Immature natural killer cell (primary cell): ENCODE measurements at places on chromosomes 2 and 18. TPM values are rescaled to one million over a fixed set of nuclear protein-coding genes. Genes with fewer than 3 reads are reported as not detected.

- peaks cover 37% of the 10 kb centered on the region for H3K4me1 ChIP-seq
- no peak for DNase-seq
- H3K27me3 ChIP-seq = peaks cover 15% of the 10 kb centered on the region
- no peak overlapping the region for H3K4me3 ChIP-seq
These were observed 45.7 kb downstream of the C2orf42 start for GRCh38 chr2:70145144-70145490.

The SLC40A1 gene
- 5.0 TPM for polyA plus RNA-seq

The GALNT5 gene
- polyA plus RNA-seq = not detected

- no peak overlapping the region for H3K4me3 ChIP-seq
- H3K4me1 ChIP-seq = no peaks in the 10 kb centered on the region
- H3K36me3 ChIP-seq = peaks cover 6% of the 10 kb centered on the region
- H3K27ac ChIP-seq = no peak overlapping the region
- no peak for DNase-seq
These were observed 284.1 kb upstream of the CYP26B1 start for GRCh38 chr2:72431737-72432136.

DNA sequence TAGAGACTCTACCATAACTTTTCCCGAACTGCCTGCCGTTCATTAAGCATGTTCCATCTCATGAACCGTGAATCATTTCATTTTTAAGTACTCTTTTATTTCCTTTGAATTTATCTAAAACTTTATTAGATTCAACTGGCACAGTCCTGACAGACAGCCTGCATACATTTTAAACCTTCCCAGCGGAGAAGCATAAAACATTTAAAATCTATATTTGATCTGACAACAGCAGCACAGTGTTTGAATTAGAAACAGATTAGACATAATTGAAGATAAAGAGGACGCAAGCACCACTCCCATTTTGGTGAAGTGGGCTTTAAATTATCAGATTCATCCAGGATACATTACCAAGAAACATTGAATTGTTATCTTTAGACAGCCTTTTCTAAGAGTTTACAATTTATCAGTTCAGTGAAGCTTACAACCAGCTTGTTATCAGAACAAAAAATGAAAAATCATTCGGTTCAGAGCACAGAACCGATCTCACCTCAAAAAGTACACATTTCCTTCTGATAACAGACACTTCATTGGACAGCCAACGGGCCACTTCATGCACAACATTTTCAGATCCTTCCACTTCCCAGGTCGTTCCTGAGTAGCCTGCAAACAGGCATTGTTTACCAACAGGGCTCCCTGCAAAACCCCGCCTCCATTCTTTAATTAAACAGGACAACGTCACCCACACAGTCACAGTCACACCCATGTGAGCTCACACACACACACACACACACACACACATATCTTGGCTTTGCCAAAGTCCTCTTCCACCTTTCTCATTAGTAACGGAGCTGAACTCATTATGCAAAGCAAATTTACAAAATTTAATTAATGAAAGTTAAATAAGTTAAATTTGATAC, 171.2 kb downstream of the SP3 start:
- H3K27ac ChIP-seq = no peak overlapping the region
- H3K4me1 ChIP-seq = no peaks in the 10 kb centered on the region
- no peak for DNase-seq
- peaks cover 11% of the 10 kb centered on the region for H3K27me3 ChIP-seq

The FOXI3 gene
- polyA plus RNA-seq = not detected

The PDCD1 gene
- not detected for polyA plus RNA-seq

- H3K27me3 ChIP-seq = peaks cover 3% of the 10 kb centered on the region
- H3K4me1 ChIP-seq = no peaks in the 10 kb centered on the region
- no peak overlapping the region for H3K4me3 ChIP-seq
- no peak for DNase-seq
These were observed 444.2 kb downstream of the EIPR1 start for GRCh38 chr2:2933426-2933825.

DNA sequence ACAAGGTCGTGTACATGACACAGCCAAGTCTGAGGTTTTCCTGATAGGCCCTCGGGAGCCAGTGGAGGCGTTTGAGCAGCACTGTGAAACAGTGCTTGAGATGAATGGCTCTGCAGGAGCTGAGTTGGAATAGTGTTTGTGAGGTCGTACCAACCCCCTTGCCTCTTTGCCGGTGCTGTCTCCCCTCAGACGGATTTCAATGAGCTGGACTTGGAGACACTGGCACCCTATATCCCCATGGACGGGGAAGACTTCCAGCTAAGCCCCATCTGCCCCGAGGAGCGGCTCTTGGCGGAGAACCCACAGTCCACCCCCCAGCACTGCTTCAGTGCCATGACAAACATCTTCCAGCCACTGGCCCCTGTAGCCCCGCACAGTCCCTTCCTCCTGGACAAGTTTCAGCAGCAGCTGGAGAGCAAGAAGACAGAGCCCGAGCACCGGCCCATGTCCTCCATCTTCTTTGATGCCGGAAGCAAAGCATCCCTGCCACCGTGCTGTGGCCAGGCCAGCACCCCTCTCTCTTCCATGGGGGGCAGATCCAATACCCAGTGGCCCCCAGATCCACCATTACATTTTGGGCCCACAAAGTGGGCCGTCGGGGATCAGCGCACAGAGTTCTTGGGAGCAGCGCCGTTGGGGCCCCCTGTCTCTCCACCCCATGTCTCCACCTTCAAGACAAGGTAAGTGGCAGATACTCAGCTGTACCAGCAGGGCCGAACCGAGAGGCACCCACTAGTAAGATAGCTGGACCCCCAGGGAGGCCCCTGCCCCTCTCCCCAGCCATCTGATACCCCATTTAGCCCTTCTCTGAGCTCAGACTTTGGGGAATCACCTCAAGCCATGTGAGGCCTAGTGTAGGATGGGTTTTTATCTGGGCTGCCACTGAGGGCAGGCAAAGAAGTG, 83.1 kb downstream of the EPAS1 start:
- H3K27ac ChIP-seq = no peak overlapping the region
- no peaks in the 10 kb centered on the region for H3K36me3 ChIP-seq
- H3K4me1 ChIP-seq = no peaks in the 10 kb centered on the region
- no peak for DNase-seq
- no peaks in the 10 kb centered on the region for H3K27me3 ChIP-seq

- no peak for DNase-seq
- H3K36me3 ChIP-seq = peaks cover 6% of the 10 kb centered on the region
- peak overlapping the region; percentile 57 for H3K27ac ChIP-seq
- H3K27me3 ChIP-seq = no peaks in the 10 kb centered on the region
These were observed 53.9 kb downstream of the MSH2 start for GRCh38 chr2:47456851-47457250.

- H3K27ac ChIP-seq = no peak overlapping the region
- peaks cover 9% of the 10 kb centered on the region for H3K27me3 ChIP-seq
- H3K36me3 ChIP-seq = no peaks in the 10 kb centered on the region
- no peak overlapping the region for H3K4me3 ChIP-seq
These were observed 73.4 kb upstream of the NDUFV2 start for GRCh38 chr18:9029131-9029530.

DNA sequence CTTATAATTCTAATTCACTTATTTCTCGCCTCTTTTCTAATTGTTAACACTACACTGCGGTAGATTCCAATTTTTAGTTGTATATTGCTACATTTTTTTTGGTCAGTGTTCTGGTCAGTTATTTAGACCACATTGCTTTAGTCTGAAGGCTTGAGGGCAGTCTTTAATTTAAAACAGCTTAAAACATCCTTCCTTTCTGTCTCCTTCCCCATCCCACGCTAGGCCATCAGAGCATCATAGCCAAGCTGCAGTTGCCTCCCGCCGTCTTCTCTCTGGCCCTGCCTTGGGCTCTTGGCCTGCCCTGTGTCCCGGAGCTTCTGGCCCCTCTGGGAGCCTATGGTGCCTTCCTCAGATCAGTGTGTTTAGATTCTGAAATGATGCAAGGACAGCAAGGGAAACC, 52.6 kb upstream of the GLI2 start:
- H3K4me3 ChIP-seq = no peak overlapping the region
- H3K36me3 ChIP-seq = no peaks in the 10 kb centered on the region
- H3K27ac ChIP-seq = no peak overlapping the region

DNA sequence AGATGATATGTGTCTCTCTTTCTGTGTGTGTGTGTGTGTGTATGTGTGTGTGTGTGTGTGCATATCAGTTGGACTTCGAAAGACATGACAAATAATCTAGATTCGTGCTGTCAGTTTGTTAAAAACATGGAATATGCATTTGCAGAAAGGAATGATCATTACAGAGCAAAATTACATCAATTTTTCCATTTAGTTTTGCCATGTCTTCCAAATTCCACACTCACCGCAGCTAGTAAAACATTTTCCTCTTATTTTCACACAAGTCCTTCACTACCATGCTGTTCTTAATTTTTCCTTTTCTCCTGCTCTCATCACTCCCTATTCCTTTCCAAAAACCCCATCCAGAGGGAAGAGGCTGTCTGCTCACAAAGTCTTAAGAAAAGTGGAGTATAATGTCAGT, 1191.4 kb upstream of the SLC39A10 start:
- no peak overlapping the region for H3K27ac ChIP-seq
- H3K4me1 ChIP-seq = no peaks in the 10 kb centered on the region
- no peaks in the 10 kb centered on the region for H3K27me3 ChIP-seq
- no peak overlapping the region for H3K4me3 ChIP-seq
- no peaks in the 10 kb centered on the region for H3K36me3 ChIP-seq

DNA sequence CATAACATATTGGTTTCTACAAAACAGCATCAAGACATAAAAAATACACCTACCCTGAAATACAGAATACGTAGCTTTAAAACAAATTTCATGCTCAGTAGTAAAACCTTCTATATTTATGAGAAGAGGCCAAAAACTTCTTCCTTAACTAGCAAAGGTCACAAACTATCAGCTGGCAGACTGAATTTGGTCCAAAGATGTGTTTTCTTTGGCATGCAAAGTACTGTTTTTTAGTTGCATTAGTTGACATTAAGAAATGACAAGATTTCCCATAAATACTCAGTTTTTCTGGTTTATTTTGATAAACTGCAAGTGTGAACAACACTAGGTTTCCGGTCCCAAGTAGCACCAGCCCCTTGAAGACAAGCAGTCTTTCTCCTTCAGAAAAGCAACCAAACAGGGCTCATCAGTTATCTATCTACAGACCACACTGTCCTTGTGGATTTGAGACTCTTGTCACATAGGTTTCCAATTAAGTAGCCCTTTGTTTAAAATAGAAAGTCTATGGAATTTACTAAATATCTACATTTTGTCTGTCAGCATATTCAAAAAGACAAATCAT, 35.6 kb downstream of the SLC25A12 start:
- H3K27ac ChIP-seq = no peak overlapping the region
- H3K36me3 ChIP-seq = peaks cover 18% of the 10 kb centered on the region
- H3K4me3 ChIP-seq = no peak overlapping the region
- no peaks in the 10 kb centered on the region for H3K27me3 ChIP-seq
- no peaks in the 10 kb centered on the region for H3K4me1 ChIP-seq

The KIF5C gene
- polyA plus RNA-seq = 1.1 TPM

DNA sequence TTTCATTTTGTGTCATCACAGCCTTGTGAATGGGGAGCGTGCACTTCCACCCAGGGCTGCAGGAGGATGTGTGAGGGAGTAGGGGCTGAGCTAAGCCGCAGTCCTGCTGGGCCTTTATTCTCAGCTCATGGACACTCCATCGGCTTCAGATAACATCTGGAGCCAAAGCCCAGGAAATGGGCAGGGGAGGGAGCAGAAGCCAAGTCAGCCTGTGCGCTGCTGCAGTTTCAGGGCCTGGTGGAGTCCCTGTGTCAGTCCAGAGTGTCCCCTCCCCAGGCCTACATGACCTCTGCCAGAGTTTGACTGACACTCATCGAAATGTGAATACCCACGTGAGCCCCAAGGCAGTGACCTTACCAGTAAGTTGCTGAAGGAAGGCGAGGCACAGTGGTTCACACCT, 242.2 kb downstream of the LOXHD1 start:
- no peak overlapping the region for H3K4me3 ChIP-seq
- peaks cover 2% of the 10 kb centered on the region for H3K27me3 ChIP-seq
- no peak overlapping the region for H3K27ac ChIP-seq
- no peak for DNase-seq
- H3K4me1 ChIP-seq = peaks cover 82% of the 10 kb centered on the region

DNA sequence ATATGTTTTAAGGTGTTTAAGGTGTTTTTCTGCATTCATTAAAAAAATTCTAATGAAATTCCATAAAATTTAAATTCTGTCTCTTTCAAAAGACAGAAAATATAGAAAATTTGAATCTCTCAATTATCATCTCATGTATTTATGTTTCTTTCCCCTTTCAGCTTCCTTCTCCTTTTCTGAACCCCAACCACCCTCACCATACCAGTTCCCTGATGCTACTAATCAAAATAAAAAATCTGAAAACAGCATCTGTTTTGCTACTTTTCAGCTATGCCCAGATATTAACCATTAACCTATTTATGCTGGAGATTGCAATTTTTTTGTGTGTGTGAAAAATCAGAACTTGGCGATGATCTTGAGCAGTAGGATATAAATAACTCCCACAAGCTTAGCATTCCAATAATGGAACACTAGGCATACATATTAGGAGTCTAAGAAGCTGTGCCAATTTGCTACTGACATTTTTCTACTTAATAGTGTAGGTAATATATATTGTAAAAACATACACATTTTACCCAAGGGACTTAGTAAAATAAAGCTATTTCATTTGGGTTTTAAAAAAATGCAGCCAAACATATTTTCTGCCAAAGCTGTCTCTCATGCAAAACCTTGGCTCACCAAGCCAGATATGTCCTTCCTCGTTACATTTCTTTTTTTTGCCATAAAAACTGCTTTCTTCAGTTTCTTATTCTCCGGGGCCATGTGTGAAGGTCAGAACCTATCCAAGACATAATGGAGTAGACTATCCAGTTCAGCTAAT, 32.6 kb upstream of the AGPS start:
- no peak overlapping the region for H3K27ac ChIP-seq
- no peaks in the 10 kb centered on the region for H3K27me3 ChIP-seq
- DNase-seq = no peak
- no peaks in the 10 kb centered on the region for H3K4me1 ChIP-seq
- H3K36me3 ChIP-seq = no peaks in the 10 kb centered on the region

DNA sequence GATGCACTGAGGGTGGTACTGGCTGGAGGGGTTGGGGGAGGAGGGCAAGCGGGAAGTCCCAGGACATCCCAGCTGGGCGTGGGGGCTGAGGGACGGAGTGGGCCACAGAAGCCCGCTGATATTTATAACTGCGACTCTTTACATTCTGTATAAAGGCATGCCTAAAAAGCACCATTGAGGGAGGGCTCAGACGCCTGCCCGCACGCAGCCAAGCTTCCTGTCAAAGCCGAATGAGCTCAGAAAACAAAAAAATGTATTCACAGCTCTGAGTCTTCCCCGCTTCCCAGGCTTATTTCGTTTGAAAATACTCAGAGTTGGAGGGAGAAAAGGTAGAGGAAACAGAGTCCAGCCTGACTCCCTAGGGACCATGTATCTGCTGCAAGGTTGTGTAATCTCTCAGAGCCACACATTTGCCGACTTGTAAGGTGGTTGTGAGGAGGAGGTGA, 170.1 kb upstream of the HAAO start:
- no peaks in the 10 kb centered on the region for H3K36me3 ChIP-seq
- H3K4me1 ChIP-seq = peaks cover 57% of the 10 kb centered on the region
- peak overlapping the region; percentile 74 for H3K4me3 ChIP-seq
- peak overlapping the region; percentile 36 for H3K27ac ChIP-seq
- no peaks in the 10 kb centered on the region for H3K27me3 ChIP-seq

GRCh38 chr18:36454848-36455458, 157.4 kb downstream of the FHOD3 start:
- H3K36me3 ChIP-seq = no peaks in the 10 kb centered on the region
- no peak overlapping the region for H3K4me3 ChIP-seq
- no peaks in the 10 kb centered on the region for H3K4me1 ChIP-seq
- H3K27me3 ChIP-seq = no peaks in the 10 kb centered on the region

The CFAP65 gene
- polyA plus RNA-seq = not detected

- DNase-seq = no peak
- H3K27me3 ChIP-seq = peaks cover 6% of the 10 kb centered on the region
- no peak within 1 kb of the TSS for H3K4me3 ChIP-seq
- no peaks in the 10 kb centered on the region for H3K4me1 ChIP-seq
- no peak within 1 kb of the TSS for H3K27ac ChIP-seq
These were observed at the start of gene CSRNP3 for GRCh38 chr2:165469417-165469816. TSS of gene CSRNP3 (plus strand) at chr2:165469698. CDS start at chr2:165595066, 125,368 bp downstream.
